Left lung (tissue), 14 donors: ENCODE measurements at places on chromosomes 11 and 22. TPM values are rescaled to one million over a fixed set of nuclear protein-coding genes. Genes with fewer than 3 reads are reported as not detected.

GRCh38 chr11:2665526-2666400 is 34.0 kb downstream of the KCNQ1OT1 start:
- DNase-seq: peak; percentile 30

DNA sequence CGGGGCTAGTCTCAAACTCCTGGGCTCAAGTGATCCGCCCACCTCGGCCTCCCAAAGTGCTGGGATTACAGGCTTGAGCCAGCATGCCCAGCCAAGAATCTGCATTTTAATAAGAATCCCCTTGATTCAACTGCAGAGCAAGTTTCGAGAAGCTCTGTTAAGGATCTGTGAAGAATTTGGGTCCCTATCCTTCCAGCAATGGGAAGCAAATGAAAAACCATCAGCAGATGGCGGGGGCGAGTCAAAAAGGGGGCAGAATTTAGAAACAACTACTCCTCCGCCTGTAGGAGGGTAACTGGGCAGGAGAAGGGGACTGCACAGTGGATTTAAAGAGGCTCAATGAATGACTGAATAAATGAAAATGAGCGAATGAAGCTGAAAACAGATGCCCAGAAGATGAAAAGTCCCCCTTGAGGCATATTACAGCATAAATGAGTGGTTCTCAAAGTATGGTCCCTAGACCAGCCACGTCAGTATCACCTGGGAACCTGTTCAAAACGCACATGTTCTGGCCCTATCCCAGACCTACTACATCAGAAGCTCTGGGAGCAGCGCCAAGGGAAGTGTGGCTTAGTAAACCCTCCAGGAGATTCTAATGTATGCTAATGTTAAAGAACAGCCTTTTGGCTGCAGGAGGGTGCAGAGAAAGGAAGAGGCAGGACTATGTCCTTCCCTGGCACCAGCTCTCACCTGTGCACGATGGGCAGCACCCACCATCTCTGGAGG is 15.0 kb downstream of the VWCE start:
- DNase-seq: no peak

- DNase-seq: no peak
Observed at GRCh38 chr11:36270701-36271100, 18.5 kb downstream of the COMMD9 start.

The ARHGAP8 gene
- total RNA-seq: 23.4 TPM

The IGLL1 gene
- total RNA-seq: not detected

The LARGE2 gene
- total RNA-seq: 12.7 TPM

The FADS1 gene
- total RNA-seq: 51.9 TPM
